A673 (cell line): ENCODE measurements at places on chromosomes 6 and 20. TPM values are rescaled to one million over a fixed set of nuclear protein-coding genes. Genes with fewer than 3 reads are reported as not detected.

Gene CLVS2
- total RNA-seq: 84.9 and 89.6 TPM in 2 replicates

Gene GRIK2
- 62.1 and 65.6 TPM in 2 replicates for total RNA-seq

Gene PROCR
- 0.58 and 2.1 TPM in 2 replicates for total RNA-seq

Gene CNR1
- not detected in 2 replicates for total RNA-seq

Gene CD109
- total RNA-seq: 8.7 and 8.8 TPM in 2 replicates

Gene DNAH8
- total RNA-seq: not detected in 2 replicates

Gene OR2H1
- not detected in 2 replicates for total RNA-seq

Gene SYNDIG1
- total RNA-seq: 16.6 and 17.9 TPM in 2 replicates

Gene ACOT8
- 16.9 and 19.8 TPM in 2 replicates for total RNA-seq
